NCI-H345 (cell line): ENCODE measurements at places on chromosomes 3 and 15.

- DNase-seq, result no peak
Observed at GRCh38 chr3:111667621-111668239, 72.6 kb upstream of the ZBED2 start.

DNA sequence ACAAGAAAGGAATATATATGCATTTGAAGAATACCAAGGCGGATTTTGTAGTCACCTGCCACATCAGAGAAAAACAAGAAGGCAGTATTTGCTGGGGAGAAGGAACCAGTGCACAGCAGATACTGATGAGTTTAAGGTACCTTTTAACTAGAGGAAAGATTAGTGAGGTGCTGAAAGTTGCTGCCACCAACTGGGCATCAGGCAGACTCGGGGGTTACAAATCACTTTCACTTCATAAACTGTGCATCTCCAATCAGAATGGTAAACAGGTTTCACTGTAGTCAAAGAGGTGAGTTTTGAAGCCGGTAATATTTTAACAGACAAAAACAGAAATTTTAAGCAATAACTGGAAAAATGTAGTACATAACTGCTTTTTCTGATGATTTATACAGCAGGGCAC is 4.1 kb downstream of the FBN1 start:
- DNase-seq, result no peak

- DNase-seq, result no peak
Observed at GRCh38 chr3:167918008-167918596, 177.6 kb downstream of the GOLIM4 start.

DNA sequence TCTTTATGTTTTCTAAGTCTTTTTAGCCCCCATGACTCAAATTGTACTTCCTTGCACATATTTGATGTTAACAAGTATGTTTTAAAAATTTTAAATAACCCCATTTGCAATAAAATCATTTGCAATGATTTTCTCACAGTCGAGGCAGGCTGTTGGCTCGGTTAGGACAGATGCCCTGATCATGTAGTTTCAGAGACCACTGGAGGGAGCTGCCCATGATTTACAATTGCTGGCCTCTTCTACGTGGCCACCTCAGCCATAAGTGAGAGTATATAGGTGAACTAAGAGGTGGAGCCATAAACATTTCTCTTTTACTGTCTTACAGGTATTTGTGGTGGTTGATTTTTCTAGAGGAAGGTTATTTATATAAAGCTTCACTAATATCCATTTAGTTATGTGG is 1.7 kb downstream of the DTWD1 start:
- no peak for DNase-seq

DNA sequence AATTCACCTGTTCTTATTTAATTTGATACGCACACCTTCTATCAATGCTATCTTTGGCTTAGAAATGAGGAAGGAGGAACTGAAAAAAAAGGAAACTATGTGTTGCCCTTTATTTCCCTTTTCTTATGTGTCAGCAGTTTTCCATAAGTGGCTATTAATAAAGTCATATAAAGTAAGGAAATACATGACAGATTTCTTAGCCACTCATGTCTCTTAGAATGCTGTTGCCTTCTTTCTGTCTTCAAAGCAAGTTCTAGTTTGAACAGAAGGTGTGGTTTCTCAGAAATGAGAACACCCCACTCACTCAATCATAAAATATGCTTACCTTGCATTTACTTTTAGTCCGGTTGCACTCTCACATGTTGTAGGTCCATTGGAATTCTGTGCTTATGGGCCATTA is 640.5 kb upstream of the GRM7 start:
- DNase-seq, result no peak

- no peak for DNase-seq
Observed at GRCh38 chr3:8619548-8619947, 25.1 kb downstream of the SSUH2 start.

DNA sequence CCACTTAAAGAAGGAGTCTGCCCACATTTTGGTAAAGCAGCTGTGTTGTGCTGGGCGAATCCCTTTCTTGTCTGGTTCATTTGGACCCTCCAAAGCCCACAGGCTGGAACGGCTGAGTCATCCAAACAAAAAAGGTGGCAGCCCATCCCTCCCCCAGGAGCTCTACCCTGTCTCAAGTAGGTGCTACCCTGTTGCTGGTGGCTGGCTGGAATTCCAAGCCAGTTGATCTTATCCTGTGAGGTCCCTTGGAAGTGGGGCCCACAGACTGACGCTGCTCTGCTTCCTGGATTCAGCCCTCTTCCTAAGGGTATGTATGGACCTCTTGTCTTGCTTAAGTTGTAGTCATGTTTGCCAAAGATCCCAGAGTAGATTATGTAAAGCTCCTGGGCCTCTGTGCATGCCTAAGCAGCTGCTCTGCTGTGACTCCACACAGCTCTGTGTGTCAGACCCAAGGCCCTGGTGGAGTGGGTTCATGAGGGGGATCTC is 44.5 kb downstream of the CCR1 start:
- no peak for DNase-seq

- no peak for DNase-seq
Observed at GRCh38 chr3:185713015-185713414, 111.8 kb downstream of the IGF2BP2 start.

DNA sequence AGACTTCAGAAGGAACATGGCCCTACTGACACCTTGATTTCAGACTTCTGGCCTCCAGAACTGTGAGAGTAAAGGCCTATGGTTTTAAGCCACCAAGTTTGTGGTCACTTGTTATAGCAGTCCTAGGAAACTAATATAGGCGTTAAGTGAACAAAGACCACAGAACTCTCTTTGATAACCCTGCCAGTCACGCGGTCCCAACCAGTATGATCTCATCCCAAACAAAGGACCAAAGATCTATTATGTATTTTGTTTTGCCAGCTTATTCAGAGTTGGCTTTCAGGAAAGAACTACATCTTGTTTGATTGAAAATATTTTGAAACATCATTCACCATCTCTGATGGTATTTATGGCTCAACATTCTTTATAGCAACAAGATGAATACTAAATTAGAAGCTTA is 294.4 kb upstream of the SLCO3A1 start:
- no peak for DNase-seq

GRCh38 chr3:132753946-132754345 is 31.7 kb upstream of the NPHP3 start:
- no peak for DNase-seq

GRCh38 chr15:83292317-83292716 is 7.9 kb upstream of the BNC1 start:
- DNase-seq, result no peak

DNA sequence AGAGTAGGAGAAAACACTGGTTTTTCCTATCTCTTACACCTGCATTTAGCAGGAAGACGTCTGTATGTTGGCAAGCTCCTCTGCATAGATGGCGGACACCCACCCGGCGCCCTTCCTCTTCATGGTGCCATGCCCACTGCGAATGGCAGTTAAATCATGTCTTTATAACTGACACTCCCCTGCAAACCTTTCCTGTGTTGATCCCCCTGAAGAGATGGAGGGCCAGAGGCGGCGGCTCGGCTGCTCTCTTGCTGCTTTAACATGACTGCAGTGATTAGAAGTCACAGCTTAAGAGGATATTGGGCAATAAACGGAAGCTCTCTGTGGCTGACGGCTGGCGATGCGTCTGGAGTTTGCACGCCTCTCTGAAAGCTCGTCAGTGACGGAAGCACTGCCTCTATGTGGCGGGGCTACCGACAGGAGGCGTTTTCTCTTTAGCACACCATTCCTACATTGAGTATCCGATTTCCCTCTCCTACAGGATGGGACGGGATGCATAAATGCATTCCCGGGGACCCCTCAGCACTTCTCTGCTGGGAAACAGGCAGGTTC is 25.5 kb upstream of the SNRPA1 start:
- no peak for DNase-seq

DNA sequence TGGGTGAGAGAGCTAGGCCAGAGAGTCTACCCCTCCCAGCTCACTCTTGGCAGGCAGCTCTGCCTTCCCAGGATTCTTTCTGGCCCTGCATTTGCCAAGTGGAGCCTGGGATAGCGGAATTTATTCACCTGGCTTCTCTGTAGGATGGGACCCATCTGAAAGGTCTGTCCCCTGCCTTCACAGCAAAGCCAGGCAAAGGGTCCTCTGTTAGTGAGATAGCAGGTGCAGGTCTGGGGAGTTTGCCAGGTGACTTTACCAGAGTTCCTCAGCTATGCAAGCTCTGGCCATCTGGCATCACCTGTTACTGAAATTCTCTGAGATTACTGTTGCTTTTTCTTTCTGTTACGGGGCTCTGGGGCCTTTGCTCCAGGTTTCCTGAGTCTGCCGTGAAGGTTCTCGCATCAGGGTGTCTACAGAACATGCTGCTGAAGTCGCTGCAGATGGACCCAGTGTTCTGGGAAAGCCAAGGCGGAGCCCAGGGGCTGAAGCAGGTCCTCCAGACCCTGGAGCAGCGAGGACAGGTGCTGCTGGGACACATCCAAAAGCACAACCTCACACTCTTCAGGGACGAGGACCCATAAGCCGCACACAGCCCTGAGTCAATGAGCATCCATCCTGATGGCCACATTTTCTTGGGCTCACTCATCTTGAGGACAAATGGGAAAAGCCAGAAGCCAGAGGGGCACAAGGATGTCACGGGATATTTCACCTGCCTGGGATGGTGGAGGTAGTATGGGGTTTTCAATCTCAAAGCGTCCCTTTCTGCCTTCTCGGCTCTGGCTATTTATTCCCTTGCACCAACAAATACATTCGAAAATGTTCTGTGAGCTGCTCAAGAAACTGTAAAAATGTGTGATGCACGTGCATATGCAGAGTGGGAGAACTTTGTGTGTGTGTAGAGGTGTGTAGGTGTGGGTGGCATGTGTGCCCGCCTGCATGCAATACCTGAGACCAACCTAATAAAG is 49.8 kb downstream of the POMGNT2 start:
- no peak for DNase-seq

DNA sequence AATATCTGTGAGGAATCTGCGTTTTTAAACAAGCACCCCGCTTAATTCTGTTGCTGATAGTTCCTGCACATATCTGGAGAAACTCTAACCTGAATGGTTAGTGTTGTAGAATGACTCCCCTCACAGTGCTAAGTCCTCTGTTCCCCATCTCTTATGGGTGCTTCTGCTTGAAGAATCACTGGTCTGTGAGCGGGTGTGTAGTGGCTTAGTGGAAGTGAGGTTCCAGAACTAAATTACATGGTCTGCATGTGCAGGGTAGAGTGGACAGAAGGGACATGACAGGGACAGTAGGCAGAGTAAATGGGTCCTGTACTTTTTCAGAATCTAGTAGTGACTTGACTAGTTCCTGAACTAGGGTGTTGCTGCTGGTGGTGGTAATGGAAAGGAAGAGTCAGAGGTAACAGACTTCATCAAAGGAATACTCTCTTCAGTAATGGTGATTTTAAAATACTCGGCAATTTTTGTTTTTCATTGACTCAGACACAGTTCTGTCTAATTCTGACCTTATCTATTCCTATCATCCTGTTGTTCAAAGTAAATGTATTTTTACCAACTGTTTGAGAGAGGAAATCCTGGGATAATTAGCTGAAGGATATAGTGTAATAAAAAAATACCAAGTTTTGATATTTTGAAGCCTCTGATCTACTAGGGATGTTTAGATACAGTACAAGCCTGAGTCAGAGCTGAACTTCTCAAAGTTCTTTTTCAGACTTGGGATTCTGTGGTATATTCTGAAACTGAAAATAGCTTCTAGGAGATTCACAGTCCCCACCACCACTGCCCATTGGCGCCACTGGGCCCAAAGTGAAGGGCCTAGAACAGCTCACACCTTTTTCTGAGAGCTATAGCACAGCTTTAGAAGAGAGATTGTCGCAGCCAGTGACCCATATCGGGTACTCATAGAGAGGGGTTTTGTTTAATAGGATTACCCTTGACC is 55.5 kb downstream of the FNDC3B start:
- no peak for DNase-seq

DNA sequence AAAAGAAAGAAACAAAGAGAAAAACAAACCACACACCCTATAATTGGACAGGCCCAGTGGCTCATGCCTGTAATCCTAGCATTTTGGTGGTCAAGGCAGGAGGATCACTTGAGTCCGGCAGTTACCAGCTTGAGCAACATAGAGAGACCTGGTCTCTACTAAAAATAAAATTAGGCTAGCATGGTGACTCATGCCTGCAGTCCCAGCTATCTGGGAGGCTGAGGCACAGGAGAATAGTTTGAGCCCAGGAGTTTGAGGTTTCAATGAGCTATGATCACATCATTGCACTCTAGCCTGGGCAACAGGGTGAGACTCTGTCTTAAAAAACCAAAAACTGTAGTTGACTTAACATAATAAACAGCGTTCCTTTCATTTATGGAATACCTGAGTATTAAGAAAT is 72.3 kb upstream of the ST3GAL6 start:
- no peak for DNase-seq

DNA sequence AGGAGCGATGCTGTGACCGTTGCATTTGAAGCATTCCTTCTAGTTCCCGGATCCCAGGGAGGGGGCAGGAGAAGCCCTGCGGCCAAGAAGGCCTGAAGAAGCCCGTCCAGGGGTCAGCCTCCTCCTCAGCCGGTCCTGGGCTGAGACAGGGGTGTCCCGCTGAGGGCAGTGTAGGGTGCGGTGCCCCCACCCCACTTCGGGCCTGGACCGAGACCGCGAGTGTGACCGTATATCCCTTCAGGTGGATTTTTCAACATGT is 2.8 kb downstream of the OCA2 start:
- no peak for DNase-seq

GRCh38 chr15:25240461-25241021 is 198.3 kb downstream of the UBE3A start:
- no peak for DNase-seq

DNA sequence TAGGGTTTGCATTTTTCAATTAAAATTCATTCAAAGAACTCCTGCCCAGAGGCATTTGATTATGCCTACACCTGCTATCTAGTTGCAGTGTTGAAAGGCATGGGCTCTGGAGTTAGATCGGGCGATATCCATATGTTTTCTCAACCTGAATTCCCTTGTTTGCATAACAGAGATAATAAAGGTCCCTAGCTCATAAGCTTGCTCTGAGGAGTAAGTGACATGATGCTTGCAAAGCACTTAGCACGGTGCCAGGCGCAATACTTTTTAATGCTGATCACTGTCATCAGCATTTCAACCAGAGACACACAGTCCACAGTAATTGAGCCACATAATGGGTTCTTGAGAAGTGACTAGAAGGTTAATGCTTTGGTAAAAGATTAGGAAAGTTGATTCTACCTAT is 106.3 kb upstream of the SAMMSON start:
- DNase-seq, result no peak

DNA sequence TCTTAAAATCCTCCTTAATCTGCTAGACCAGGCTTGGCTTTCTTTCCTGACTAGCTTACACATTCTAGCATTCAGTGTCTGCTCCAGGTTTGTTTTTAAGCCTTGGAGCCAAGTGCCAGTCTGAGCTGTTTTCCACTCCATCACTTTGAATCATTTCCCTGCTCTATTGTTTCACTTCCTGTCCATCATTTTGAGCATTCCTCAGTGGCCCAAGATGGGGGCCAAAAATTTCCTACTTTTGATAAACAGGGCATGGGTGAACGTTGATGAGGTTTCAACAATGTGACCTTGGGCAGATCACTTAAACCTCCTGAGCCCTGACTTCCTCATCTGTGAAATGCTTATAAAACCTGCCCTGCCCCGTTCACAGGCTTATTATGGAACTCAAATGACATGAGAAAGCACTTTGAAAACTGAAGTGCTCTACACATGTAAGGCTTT is 4.4 kb downstream of the CYP19A1 start:
- peak; percentile 25 for DNase-seq
